LNCaP clone FGC (cell line): ENCODE measurements at places on chromosomes 7 and 10.
A peak's percentile ranks its signal among the peaks of the same experiment; 100 is the strongest.

DNA sequence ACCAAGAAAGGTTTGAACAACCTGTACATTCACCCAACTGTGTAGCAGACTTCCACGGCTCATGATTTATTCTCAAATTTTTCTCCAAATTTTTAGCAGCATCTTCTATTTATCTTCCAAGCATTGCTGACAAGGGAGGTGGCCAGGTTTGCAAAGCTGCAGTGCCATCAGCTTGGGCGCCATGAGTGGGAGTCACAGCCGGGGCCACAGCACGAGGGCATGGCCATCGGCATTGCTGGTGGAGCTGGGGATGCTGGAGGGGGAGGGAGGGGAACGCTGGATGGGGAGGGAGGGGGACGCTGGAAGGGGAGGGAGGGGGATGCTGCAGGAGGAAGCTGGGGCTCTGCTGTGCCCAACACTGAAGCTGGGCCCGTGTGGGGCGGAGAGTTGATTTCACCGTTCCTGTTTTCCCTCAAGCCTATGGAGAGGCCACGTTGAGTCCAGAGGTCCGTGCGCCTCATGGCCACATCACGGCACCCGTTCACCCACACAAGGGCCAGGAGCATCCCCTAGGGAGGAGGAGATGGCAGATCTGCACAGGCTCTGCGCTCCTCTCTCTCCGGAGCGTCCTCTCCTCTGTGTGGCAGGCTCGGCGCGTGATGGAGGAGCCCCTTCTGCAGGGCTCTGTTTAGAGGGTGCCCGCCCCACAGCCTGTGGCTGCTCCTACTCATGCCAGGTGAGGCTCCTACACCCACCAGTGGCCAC is 520.2 kb downstream of the DNAJB6 start:
- DNase-seq = no peak

- DNase-seq = no peak
Measured at GRCh38 chr7:104859754-104860426, 154.1 kb upstream of the KMT2E start.

- no peak for DNase-seq
Measured at GRCh38 chr7:38007096-38007495, 86.7 kb downstream of the EPDR1 start.

DNA sequence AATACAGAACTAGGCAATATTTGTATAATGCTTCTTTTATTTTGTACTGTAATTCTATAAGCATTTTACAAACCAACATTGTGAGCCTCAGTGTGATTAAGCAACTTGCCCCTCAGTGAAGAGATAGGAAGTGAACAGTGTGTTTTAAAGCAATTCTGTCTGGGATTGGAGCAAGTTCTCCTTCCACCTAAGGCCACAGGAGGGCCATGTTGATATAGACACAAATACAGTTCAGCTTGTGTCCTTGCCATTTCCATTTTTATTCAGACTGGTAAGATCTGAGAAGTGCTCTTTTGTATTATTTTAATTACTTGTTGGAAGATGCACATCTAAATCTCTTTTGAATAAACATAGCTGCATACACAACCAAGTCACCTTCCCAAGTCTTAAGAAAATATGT is 416.3 kb upstream of the COBL start:
- peak; percentile 17 for DNase-seq
